ENCODE measurements at places on chromosomes 1 and 21. TPM values are rescaled to one million over a fixed set of nuclear protein-coding genes. Genes with fewer than 3 reads are reported as not detected.

Gene TNNT2
- not detected for total RNA-seq

DNA sequence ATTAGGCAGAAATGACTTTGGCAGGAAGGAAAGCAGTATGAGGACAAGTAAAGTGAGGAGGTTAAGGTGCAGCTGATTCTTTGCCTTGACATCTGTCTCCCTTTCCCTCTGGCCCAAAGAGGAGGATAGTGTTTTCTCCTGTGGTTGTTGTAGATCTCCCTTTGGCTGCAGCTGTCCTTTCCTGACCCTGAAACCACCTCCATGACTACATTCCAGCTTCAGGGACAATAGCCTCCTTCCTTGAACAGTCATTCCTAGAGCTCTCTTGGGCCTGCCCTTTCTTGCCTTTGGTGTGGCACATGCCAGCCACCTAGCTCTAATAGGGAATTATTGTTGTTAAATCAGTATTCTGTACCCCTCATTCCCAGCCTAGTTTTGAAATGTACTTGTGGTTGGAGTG is 6.2 kb downstream of the ZMYM1 start:
- no peaks in the 10 kb centered on the region for H3K4me1 ChIP-seq
- H3K27ac ChIP-seq = no peak overlapping the region
- peaks cover 3% of the 10 kb centered on the region for H3K36me3 ChIP-seq
- no peaks in the 10 kb centered on the region for H3K27me3 ChIP-seq
- no peak for DNase-seq

GRCh38 chr1:200673952-200674823 is 4.5 kb upstream of the DDX59 start:
- H3K27ac ChIP-seq = no peak overlapping the region
- no peak for DNase-seq
- no peak overlapping the region for H3K4me3 ChIP-seq
- no peaks in the 10 kb centered on the region for H3K27me3 ChIP-seq
- H3K4me1 ChIP-seq = peaks cover 7% of the 10 kb centered on the region
- no peaks in the 10 kb centered on the region for H3K36me3 ChIP-seq

GRCh38 chr1:85295006-85295431 is 18.6 kb upstream of the BCL10 start:
- no peaks in the 10 kb centered on the region for H3K36me3 ChIP-seq
- no peak for DNase-seq
- H3K4me3 ChIP-seq = no peak overlapping the region
- H3K4me1 ChIP-seq = peaks cover 10% of the 10 kb centered on the region
- H3K27me3 ChIP-seq = no peaks in the 10 kb centered on the region

- no peak overlapping the region for H3K27ac ChIP-seq
- H3K4me1 ChIP-seq = no peaks in the 10 kb centered on the region
- H3K4me3 ChIP-seq = no peak overlapping the region
- peaks cover 3% of the 10 kb centered on the region for H3K27me3 ChIP-seq
Observed at GRCh38 chr1:11500881-11501280, 21.9 kb downstream of the DISP3 start.

- no peaks in the 10 kb centered on the region for H3K4me1 ChIP-seq
- no peaks in the 10 kb centered on the region for H3K36me3 ChIP-seq
- no peak overlapping the region for H3K27ac ChIP-seq
- H3K27me3 ChIP-seq = no peaks in the 10 kb centered on the region
- DNase-seq = no peak
Observed at GRCh38 chr1:7478809-7479499, 292.1 kb upstream of the VAMP3 start.

Gene ETV3L
- not detected for total RNA-seq
